ENCODE measurements at places on chromosomes 12 and 14. TPM values are rescaled to one million over a fixed set of nuclear protein-coding genes. Genes with fewer than 3 reads are reported as not detected.

The OR4M1 gene
- polyA plus RNA-seq: not detected

The DEPDC4 gene
- 1.1 TPM for polyA plus RNA-seq

The VPS33A gene
- 19.6 TPM for polyA plus RNA-seq

The PLEKHD1 gene
- polyA plus RNA-seq: 0.03 TPM

The KRT3 gene
- not detected for polyA plus RNA-seq

The SERPINA12 gene
- polyA plus RNA-seq: 0.54 TPM

The FOXA1 gene
- 11.9 TPM for polyA plus RNA-seq

The RILPL2 gene
- 1.2 TPM for polyA plus RNA-seq

The LPAR5 gene
- 6.2 TPM for polyA plus RNA-seq

The HNRNPC gene
- 337 TPM for polyA plus RNA-seq

The KLRC4 gene
- polyA plus RNA-seq: 0.66 TPM

The AQP2 gene
- not detected for polyA plus RNA-seq

The KCNC2 gene
- 0.12 TPM for polyA plus RNA-seq

The PROX2 gene
- not detected for polyA plus RNA-seq

The DPPA3 gene
- polyA plus RNA-seq: not detected

The HOXC11 gene
- 1.1 TPM for polyA plus RNA-seq

The HAL gene
- polyA plus RNA-seq: 8.7 TPM

The DDX54 gene
- polyA plus RNA-seq: 54.1 TPM

The PRH2 gene
- 0.09 TPM for polyA plus RNA-seq

The GALNT6 gene
- polyA plus RNA-seq: 24.8 TPM

The TAS2R31 gene
- polyA plus RNA-seq: 0.16 TPM

The LALBA gene
- not detected for polyA plus RNA-seq

The NAB2 gene
- polyA plus RNA-seq: 21.2 TPM

The PLCZ1 gene
- polyA plus RNA-seq: not detected

The RD3L gene
- not detected for polyA plus RNA-seq

The MYF6 gene
- polyA plus RNA-seq: 0.54 TPM

The EIF2S3B gene
- not detected for polyA plus RNA-seq

The KRT82 gene
- polyA plus RNA-seq: not detected

The IFT81 gene
- 1.3 TPM for polyA plus RNA-seq

The GPRC5A gene
- 29.9 TPM for polyA plus RNA-seq

The OTX2 gene
- polyA plus RNA-seq: not detected

The C1R gene
- polyA plus RNA-seq: 14.1 TPM

The BAG5 gene
- 8.5 TPM for polyA plus RNA-seq

The FOXG1 gene
- not detected for polyA plus RNA-seq

The LDHB gene
- 19.5 TPM for polyA plus RNA-seq

The CLEC6A gene
- polyA plus RNA-seq: not detected

The CLEC4C gene
- polyA plus RNA-seq: not detected

The SYT1 gene
- not detected for polyA plus RNA-seq

The RHOF gene
- 13.3 TPM for polyA plus RNA-seq

The OVCH1 gene
- not detected for polyA plus RNA-seq

The KRT77 gene
- polyA plus RNA-seq: 0.01 TPM

The PCED1B gene
- polyA plus RNA-seq: 1.4 TPM

The ACVRL1 gene
- 44.2 TPM for polyA plus RNA-seq

The ACTR10 gene
- polyA plus RNA-seq: 53.8 TPM

The SRRM4 gene
- not detected for polyA plus RNA-seq
